ENCODE measurements at places on chromosomes 2 and 18.

DNA sequence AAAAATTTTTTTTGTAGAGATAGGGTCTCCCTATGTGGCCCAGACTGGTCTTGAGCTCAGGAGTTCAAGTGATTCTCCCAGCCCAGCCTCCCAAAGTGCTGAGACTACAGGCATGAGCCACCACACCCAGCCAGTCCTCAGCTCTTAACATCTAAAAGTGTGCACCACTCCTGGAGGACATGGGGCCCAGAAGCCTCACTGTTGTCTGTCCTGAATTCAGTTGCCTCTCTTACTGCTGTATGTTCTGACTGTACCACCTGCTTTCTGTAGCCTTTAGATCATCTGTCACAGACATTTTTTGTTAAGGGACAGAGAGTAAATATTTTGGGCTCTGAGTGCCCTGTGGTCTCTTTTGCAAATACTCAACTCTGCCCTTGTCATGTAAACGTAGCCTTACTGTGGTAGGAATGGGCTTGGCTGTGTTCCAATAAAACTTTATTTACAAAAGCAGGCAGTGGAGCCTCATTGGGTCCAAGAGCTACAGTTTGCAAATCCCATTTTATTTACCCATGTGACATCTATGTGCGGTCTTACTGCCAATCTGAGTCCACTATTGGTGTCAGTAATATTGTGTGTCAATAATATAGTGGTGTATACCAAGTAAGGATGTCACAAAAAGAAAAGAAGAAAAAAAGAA lies 38.1 kb downstream of the TMEM37 start:
- no peak for DNase-seq

- no peak for DNase-seq
These were observed 1960.5 kb upstream of the PIK3C3 start for GRCh38 chr18:39994498-39994897.

DNA sequence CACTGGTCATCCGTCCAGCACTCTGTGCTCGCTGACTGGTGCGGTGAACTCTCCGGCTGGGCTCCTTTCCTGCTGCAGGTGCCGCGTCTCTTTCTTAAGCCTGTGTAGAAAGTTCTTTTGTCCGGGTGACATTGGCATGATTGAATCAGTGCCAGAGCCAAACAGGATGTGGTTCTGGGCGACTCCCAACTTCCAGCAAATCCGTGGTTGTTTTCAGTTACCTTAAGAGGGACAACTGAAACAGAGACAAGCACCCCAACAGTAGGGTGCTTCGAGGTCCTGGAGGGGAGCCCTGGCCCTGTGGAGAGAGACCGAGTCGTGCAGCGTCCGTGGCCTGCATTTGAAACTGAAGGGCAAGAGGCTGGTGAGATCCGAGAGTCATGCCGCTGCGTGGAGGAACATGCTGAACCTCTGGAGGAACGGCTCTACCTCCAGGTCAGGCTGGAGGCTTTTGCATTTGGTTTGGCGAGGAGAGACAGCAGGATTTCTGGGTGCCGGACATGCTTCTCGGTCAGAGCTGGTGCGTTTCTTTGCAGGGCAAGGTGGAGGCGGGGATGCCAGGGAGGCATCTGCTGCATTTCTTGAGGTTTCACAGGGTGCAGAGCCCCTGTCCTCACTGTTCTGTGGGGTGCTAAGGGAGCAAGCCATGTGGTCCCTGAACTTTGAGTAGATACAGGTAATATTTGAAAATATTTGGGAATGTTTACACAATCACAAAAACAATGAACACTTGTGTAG lies 26.8 kb downstream of the SH3BP4 start:
- no peak for DNase-seq

DNA sequence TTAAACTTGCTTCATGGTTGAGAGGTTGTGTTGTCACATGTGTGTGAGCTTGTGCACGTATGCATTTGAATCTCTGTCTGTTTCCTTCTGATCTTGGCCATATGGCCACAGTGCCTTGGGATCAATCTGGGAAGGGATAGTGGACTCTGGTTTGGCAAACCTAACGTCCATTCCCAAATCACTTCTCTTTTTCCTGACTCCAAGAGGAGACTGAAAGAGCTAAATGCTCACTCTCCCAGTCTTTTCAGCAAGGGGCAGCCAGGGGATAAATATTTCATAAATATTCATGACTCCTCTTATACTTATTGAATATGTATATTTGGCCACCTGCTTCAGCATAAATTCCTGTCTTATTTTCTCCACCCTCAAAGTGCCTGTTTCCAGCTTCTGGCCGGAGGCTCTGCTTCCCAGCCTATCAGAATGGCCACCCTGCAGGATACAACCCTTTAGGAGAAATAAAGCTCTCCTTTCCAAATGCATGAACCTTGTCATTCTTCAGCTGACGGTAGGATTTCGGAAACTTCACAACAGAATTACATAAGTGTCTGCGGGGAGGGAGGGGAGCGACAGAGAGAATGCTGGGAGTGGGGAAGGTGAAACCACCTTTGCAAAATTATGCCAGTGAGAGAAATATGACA lies 112.2 kb upstream of the COPS8 start:
- DNase-seq, result no peak

DNA sequence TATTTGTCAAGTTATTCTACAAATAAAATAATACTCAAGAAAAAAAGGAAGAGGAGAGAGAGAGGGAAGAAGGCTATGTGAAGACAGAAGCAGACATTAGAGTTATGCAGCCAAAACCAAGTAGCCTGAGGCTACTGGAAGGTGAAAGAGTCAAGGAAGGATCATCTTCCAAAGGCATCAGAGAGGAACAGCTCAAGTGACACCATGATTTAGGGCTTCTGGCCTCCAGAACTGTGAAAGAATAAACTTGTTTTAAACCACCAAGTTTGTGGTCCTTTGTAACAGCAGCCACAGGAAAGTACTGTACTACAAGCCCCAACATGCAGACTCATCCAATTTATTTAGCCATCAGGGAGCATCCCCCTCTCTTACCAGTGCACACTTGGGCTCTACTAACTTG lies 788.5 kb upstream of the LRRTM1 start:
- DNase-seq, result no peak

- DNase-seq, result no peak
These were observed 97.9 kb downstream of the SCN3A start for GRCh38 chr2:165105926-165106325.

- peak; percentile 31 for DNase-seq
These were observed 110.2 kb downstream of the EPHA4 start for GRCh38 chr2:221461901-221462300.

DNA sequence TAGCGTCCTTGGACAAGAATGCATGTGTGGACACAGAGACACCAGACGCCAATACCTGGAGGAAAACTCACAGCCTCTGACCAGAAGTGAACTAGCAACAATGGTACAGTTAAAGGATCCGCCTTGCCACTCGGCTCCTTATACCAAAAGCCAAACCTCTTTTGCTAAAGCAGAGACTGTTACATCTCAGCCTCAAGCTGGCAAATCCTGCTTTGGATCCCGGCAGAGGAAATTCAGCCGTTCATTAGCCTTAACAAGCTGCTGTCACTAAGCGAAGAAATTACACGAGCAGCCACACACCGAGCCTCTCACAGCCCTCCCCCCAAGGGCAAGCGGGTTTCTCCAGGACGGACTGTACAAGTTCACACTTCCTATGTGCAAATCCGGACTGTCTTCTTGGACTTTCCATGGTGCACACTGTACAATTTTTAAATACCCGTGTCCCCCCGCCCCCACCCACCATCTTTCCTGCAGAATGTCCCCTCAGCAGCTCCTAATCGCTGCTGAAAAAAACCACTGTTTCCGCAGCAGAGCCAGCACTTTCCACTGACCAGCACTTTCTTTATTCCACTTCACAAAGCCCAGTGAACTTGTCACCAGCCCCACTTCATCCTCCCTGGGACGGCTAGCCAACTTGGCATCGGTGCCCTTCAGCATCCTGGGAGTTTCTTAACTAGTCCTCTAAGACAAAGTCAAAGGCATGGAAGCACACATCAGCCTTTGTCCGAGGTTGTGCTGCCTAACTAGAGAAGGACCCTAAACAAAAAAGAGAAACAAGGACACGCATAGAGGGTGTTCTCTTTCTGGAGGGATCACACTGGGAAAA lies 1.5 kb downstream of the KLF7 start:
- DNase-seq, result peak; percentile 64

DNA sequence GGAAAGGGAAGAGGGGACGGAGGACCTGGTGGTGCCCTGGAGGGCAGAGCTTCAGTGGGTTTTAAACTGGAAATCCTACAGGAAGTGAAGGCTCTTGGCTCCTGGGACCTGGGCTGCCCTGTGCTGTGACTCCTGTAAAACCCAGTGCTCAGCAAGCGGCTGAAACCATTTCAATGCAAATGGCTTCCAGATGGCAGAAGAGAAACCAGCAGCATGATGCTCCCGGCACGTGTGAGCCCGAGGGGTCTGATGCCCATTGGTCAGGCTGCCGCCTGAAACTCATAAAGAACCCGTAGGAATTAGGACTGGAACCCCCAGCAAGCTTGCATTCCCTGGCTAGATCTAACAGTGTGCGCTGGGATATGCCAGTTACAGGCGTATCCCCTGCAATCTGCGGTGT lies 109.2 kb upstream of the THOC1 start:
- no peak for DNase-seq

DNA sequence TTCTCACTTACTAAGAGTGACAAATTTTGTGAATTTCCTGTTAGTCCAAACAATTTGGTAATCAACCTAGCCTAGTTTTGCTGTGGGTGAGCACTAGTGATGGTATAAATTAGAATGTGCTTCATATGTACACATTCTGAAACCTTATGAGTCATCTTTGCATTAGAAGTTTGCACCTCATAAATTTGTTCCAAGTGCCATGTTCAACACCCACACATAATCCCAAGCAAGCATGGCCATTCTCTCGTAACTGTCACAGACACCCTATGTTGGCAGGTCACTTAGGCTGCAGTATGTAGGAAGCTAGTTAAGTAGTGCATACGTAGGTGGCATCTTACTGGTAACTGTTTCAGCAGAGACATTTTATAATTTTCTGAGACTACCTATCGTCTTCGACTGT lies 46.9 kb downstream of the NAB1 start:
- DNase-seq, result no peak

All from iris pigment epithelial cell (primary cell).